ENCODE measurements at places on chromosomes 12 and 14.

DNA sequence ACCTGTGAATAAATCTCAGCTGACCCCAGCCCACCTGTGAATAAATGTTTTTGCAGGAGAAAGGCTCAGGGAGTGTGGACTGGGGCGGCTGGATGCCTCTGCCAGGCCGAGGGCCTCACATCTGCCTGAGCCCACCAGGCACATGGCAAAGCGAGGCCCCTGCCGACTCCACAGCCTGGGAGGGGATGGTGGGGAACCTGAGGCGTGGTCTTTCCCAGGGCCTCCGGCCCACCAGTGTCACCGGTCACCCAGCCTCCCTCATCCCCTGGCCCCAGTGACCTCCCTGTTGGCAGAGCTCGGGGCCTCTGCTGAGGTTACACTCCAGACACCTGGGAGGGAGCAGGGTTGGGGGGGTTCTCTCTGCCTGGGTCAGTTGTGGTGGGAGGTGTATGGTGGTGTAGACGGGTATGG lies 8.2 kb downstream of the NOC4L start:
- DNase-seq: no peak

DNA sequence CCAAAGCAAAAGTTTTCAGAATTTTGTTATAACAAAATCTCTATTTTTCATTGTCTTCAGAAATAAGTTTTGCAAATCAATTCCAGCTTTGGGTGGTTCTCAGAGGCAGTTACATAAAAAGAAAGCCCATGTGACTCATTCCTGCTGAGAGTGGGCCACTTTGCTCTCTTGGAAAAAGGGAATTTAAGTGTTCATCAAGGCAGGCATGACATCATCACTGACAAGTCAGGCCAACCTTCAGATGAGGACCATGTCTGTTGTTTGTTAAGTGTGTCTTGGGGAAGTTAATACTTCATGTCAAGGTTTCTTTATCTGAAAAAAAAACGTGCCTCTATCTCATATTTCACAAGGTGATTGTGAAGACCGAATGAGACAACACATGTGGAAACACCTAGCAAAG lies 519.8 kb upstream of the TMPO start:
- no peak for DNase-seq

DNA sequence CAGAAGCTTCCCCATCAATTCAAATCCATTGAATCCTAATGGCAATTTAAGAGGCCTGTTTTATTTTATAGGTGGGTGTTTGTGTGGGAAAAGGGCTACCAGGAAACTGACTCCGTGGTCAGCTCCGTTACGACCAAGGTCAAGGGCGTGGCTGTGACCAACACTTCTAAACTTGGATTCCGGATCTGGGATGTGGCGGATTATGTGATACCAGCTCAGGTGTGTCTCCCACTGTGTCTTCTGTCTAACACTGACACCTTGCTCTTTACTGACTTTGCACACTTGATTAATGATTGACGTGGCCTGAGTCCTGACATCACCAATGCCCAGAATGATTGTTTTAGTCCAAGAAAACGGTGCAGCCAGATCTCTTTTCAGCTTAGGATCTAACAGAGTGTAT lies 7.1 kb downstream of the P2RX4 start:
- no peak for DNase-seq

DNA sequence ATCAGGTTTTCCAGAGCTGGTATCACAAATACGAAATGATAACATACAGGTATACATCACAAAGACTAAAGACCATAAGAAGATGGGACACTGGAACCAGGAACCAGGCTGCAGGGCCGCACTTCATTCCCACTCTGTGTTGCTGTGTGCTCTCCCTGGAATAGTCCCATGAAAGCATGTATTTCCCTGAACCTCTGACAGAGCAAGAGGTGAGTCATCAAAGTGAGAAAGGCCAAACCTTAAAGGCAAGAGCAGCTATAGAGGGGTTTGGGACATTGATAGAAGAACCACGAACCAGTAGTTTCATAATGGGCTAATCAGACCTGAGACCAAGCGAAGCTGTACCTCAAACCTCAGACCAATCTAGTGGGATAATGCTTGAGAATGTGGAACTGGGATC lies 283.0 kb upstream of the PRKD1 start:
- DNase-seq: no peak

GRCh38 chr14:49966304-49966809 lies 73.5 kb downstream of the ARF6 start:
- DNase-seq: no peak

DNA sequence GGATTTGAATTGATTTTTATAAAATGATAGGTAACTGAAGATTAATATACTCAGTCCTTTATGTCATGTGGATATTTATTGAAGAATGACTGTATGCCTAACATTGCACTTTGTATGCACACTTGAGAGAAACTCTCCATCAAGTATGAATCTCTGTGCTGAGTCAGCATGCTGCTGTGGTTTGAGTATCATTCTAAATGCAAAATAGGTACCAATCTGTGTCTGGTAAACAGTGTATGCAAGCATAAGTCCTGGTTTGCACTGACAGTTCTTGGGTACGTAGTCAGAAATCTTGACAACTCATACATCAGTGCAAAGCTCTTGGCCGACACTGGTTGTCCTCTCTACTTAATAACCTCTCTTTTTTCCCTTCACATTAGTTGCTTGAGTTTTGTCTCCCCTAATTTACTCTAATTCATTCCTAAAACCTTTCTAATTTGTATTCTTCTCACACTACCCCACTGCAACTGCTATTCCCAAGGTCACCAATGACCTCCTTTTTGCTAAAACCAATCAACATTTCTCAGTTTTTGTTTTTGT lies 21.8 kb downstream of the MGAT4C start:
- no peak for DNase-seq

GRCh38 chr14:24098927-24099813 lies 5.1 kb downstream of the PCK2 start:
- DNase-seq: no peak

- DNase-seq: no peak
Measured at GRCh38 chr14:98408713-98409112, 863.3 kb downstream of the BCL11B start.

- no peak for DNase-seq
Measured at GRCh38 chr12:95687937-95688336, 102.6 kb downstream of the NTN4 start.

- no peak for DNase-seq
Measured at GRCh38 chr14:105366386-105367074, 31.8 kb upstream of the TEX22 start.

DNA sequence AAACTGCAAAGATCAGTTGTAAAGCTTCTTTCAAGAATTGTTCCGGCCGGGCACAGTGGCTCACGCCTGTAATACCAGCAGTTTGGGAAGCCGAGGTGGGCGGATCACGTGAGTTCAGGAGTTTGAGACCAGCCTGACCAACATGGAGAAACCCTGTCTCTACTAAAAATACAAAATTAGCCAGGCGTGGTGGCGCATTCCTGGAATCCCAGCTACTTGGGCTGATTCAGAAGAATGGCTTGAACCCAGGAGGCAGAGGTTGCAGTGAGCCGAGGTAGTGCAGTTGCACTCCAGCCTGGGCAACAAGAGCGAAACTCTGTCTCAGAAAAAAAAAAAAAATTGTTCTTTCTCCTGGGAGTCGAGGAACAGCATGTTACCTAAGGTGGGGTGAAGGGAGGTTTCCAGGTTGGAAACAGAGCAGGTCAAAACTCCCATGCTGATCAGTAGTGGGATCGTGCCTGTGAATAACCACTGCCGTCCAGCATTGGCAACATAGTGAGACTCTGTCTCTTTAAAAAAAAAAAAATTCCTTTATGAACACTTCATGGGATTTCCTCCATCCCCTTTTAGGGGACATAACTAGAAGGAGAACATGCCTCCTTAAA lies 13.9 kb downstream of the FBXO34 start:
- no peak for DNase-seq

GRCh38 chr12:64081008-64081404 lies 141.1 kb downstream of the KICS2 start:
- no peak for DNase-seq

GRCh38 chr12:121806009-121806545 lies 2.3 kb downstream of the SETD1B start:
- no peak for DNase-seq

DNA sequence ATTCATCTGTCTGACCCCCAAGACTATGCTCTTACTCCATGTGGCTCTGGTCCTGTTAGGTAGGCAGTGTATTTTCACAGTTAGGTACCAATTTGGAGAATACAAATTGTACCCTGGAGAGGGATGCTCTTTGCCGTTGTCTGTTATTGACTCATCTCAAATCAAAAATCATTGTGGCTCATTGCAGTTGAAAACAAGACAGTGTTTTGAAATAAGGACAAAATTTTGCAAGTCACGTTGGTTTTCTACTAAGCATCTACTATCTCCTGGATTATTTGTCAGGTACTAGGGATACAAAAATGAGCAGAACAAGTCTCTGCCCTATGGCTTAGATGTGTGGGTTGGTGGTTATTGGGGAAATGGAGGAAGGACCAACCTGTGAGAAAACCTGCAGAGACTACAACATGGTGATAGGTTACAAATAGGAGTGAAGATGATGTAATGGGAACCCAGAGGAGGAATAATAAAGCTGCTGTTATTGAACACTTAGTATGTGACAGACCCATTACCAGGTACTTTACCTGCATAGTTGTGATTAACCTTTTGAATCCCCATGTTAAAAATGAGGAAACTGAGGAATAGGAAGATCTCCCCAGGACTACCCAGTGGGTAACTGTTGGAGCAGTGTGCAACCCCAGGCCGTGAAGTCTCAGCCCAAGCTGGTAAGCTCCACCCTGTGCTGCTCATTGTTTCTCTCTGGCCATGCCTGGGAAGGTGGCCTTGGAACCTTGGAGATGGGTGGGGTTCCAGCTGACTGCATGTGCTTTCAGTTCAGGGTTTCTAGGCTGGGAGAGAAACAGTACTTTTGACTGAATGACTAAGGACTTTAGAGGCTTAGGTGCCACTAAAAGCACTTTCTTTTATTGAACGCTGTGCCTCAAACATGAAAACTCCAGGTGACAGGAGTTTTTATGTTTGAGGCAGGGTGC lies 72.9 kb upstream of the SRSF5 start:
- peak; percentile 73 for DNase-seq

- DNase-seq: no peak
Measured at GRCh38 chr12:67939611-67940010, 49.6 kb upstream of the IFNG-AS1 start.

DNA sequence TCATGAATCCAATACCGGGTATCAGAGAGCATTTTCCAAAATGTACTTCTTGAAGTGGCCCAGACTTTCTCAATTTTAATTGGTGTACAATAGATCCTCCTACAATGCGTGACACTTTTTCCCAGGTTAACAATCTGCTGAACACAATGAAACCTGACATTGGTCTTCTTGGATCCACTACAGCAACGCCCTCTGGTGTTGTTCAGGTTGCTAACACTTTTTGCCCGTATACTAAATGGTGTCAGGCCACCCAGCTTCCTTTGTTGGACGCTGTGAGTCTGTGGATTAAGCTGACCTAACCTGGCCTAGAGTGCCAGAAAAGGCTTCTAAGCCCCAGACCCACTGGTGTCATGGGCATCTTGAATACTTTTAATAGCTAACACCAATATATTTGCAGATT lies 89.2 kb downstream of the KCNK10 start:
- DNase-seq: peak; percentile 24

DNA sequence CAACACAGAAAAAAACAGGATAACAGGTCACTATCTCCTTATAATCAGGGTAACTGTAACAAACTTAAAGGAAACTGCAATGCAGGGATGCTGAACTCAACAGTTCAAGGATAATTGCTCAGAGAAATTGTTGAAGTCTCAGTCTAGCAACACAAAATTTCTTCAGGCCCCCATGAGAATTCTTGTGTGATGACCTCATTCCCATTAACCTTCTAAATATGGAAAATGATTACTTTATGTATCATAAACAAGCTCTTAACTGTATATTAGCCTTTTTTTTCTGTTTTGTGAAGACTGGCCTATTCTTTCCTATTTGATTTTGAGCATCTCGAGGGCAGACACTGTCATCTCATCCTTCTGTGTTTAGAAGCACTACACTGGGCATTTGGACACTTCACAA lies 47.1 kb downstream of the IGF1 start:
- DNase-seq: no peak

DNA sequence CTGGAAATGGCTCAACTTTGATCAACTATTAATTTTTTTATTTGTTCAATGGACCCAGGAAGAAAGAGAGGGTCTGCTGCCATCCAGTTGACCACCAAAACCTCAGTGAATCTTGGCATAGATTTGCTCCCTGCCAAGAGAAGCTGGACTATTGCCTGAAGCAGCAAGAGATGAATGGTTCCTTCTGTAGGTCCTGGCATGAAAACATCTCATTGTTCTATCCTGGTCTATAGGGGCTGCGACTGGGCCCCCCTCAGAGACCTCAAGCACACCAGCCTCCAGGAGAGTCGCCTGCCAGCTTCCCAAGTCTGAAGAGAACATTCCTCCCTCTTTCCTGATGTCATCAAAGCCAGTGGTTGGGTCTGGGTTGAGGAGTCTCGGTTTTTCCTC lies 204.9 kb downstream of the TMX1 start:
- DNase-seq: no peak
